Activated CD4-positive, alpha-beta T cell treated with anti-CD3 and anti-CD28 coated beads, Interleukin-2, Interleukin-4, amounts not matched to agents 100 ng/mL and 50 ng/mL, durations not matched to agents 16 hours and 8 hours (primary cell): ENCODE measurements at places on chromosomes 5 and 9.

DNA sequence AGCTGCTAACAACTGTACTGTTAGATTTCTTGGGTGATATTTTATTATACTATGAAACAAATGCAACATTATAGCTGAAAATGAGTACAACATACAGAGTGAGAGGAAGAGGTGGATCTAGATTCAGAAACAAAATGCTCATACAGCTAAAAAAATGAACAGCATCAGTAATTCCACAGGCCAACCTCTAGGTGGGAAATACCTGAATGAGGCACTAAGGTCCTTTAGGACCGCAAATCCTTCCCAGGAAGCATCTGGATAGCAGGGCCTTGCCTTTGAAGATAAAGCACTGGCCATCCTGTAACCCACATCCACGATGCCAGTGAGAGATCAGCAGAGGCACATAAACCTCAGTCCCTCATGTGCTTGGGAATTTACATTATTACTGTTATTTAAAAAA is 310.8 kb downstream of the YTHDC2 start:
- DNase-seq = no peak

DNA sequence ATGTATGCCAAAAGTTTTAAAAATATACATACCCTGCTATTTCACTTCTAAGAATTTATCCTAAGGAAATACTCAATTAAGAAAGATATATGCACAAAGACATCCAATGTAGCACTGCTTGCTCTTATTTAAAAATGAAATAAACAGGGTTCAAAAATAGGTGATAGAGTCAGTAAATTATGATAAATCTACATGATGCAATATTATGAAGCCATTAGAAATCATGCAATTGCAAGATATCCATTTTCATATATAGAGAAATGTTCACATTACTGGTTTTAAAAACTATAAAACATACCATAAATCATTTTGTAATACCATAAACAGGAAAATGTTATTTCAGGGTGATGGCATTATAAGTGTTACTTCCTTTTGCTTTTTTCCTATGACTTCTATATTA is 8.6 kb upstream of the SLC12A2 start:
- DNase-seq = no peak

DNA sequence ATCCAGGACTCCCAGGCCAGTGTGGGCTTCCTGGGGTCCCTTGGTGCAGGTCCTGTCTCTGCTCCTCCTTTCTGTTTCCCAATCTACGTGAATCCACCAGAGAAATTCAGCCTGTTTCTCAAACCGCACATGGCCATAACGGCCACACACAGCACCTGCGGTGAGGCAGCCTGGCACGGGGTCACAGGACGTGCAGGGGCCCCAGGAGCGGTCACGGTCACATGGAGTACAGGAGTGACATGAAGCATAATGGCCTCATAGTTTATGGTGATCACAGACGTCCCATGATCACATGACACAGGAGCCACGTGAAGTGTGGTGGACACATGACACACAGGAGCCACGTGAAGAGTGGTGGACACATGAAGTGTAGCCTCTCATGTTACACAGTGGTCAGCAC is 248.5 kb upstream of the IRX4 start:
- no peak for DNase-seq

- DNase-seq = no peak
Measured at GRCh38 chr9:138022756-138023393, 145.3 kb downstream of the CACNA1B start.

DNA sequence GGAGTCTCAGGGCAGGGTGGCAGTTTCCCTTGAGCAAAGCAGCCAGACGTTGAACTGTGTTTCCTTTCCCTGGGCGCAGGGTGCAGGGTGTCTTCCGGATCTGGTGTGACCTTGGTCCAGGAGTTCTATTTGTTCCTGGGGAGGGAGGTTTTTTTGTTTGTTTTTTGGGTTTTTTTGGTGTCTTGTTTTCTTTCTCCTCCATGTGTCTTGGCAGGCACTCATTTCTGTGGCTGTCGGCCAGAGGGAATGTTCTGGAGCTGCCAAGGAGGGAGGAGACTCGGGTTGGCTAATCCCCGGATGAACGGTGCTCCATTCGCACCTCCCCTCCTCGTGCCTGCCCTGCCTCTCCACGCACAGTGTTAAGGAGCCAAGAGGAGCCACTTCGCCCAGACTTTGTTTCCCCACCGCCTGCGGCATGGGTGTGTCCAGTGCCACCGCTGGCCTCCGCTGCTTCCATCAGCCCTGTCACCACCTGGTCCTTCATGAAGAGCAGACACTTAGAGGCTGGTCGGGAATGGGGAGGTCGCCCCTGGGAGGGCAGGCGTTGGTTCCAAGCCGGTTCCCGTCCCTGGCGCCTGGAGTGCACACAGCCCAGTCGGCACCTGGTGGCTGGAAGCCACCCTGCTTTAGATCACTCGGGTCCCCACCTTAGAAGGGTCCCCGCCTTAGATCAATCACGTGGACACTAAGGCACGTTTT is 3.5 kb upstream of the PHYHD1 start:
- no peak for DNase-seq

GRCh38 chr5:53814819-53815218 is 254.4 kb downstream of the NDUFS4 start:
- no peak for DNase-seq

GRCh38 chr5:15321776-15322175 is 178.2 kb upstream of the FBXL7 start:
- DNase-seq = no peak

GRCh38 chr9:70130266-70130665 is 86.6 kb downstream of the MAMDC2 start:
- DNase-seq = no peak

GRCh38 chr5:177430140-177430951 is 3.9 kb downstream of the GRK6 start:
- no peak for DNase-seq

GRCh38 chr9:121576281-121577075 is 75.0 kb upstream of the DAB2IP start:
- DNase-seq = no peak

- DNase-seq = no peak
Measured at GRCh38 chr9:90825586-90825985, 24.0 kb downstream of the SYK start.

DNA sequence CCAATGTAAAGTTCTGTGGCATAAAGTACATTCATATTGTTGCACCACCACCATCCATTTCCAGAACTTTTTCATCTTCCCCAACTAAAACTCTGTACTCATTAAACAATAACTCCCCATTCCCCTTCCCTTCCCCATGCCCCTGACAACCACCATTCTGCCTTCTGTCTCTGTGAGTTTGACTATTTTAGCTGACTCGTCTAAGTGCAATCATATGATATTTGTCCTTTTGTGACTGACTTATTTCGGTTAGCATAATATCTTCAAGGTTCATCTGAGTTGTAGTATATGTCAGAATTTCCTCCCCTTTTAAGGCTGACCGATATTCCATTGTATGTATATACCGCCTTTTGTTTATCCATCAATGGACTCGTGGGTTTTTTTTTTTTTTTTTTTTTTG is 29.0 kb upstream of the SMU1 start:
- DNase-seq = no peak

- no peak for DNase-seq
Measured at GRCh38 chr5:37776826-37777225, 63.0 kb downstream of the GDNF start.

GRCh38 chr9:3224931-3225330 is 300.9 kb downstream of the RFX3 start:
- no peak for DNase-seq

DNA sequence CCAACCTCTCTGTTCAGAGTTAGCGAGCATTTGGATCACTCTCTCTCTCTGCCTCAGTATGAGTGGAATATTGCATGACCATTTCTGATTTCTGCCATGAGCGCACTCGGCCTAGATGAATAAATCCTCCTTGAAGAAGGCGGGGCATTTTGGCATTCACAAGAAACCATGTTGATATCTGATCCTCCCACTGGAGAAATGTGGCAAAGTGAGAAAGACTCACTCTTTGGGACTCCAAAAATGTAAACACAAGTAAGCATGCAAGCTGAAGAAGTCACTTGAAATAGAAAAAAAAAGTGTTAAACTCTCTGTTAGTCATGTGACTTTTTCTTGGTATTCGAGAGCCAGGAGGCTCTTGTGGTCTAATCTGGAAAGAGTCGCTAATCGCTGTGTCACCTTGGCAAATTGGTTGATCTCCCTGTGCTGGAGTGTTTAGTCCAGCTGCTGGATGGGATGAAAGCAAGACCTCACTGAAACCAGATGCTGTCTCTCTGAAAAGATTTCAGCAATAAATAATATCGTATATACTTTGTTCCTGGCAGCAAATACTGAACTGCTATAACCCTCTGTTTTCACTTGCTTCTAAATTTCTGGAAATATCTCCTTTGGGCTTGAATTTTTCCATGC is 95.5 kb downstream of the GHR start:
- no peak for DNase-seq
